ENCODE measurements at places on chromosomes 1 and 21. TPM values are rescaled to one million over a fixed set of nuclear protein-coding genes. Genes with fewer than 3 reads are reported as not detected.

AADACL4 gene
- total RNA-seq, result not detected

LRRC8C gene
- 11.7 TPM for total RNA-seq

GSTM1 gene
- not detected for total RNA-seq

MRPS14 gene
- total RNA-seq, result 39.7 TPM

CFHR2 gene
- not detected for total RNA-seq

KRTAP19-5 gene
- total RNA-seq, result not detected

C21orf91 gene
- total RNA-seq, result 15.3 TPM

LCE1D gene
- not detected for total RNA-seq

FBXO28 gene
- total RNA-seq, result 41.5 TPM

ITPKB gene
- total RNA-seq, result 42.8 TPM

ATP6V1G3 gene
- total RNA-seq, result not detected

GBP6 gene
- 1.3 TPM for total RNA-seq

RGL1 gene
- 29.2 TPM for total RNA-seq

Data from lung (tissue), 17 donors.